Activated naive CD4-positive, alpha-beta T cell treated with Interleukin-2 at 50 U/mL for 16 hours (primary cell): ENCODE measurements at places on chromosomes 5 and 9.

DNA sequence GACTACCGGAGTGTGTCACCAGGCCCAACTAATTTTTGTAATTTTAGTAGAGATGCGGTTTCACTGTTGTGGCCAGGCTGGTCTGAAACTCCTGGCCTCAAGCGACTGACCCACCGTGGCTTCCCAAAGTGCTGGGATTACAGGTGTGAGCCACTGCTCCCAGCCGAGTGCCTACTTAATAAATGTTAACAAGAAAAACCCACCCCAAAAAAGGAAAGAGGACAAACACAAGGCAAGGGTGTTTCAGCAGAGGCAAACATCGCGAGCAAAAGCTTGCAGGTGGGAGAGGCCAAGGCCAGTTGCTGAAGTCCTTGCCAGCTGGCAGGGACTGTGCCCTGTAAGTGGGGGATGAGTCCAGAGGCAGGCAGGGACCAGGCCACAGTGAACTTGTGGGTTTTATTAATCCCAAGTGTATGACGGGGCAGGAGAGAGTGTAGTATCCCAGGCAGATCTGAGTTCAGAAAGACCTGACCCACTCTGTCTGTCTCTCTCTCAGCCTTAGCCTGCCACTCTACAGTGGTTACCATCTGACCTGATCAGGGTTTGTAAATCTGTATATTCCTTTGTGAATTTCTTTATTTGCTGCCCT is 6.4 kb upstream of the FPGS start:
- DNase-seq = no peak

DNA sequence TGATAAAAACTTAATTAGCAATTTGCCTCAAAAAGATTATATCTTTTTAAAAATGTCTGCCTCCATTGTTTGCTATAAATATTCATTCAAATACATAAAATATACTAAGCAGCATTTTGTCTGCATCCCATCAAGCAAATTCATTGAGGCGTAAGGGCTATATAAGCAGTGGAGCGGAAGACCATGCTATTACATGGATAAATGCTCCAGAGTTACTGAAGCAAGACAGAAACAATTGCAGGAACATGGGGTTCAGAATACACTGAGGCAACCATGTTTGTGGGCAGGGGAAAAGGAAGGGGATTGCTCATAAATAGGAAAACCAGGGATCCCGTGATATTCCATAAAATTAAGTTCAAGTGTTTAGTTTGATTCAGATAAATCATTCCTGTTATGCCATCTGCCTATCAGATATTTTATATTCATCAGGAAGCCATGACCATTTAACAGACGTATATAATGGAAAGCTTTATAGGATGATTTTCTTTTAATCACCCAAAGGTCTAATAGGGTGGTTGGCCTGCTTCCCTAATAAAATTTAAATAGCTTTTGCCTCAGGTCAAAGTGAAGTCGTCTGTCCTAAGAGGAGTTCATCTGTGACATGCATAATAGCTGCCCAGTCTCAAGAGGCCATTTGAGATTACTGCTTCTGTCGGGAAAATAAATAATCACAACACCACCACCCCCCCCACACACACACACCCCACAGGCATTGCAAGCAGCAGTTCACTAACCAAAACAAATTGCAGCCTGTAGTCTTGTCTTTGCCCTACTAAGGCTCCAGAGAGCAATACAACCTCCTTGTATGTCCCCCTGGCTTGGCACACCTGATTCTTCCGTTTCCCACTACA is 105.2 kb downstream of the RASEF start:
- DNase-seq = no peak

- no peak for DNase-seq
Measured at GRCh38 chr5:98076501-98076900, 697.0 kb upstream of the RGMB start.

GRCh38 chr5:126454081-126454480 is 30.9 kb downstream of the GRAMD2B start:
- no peak for DNase-seq

DNA sequence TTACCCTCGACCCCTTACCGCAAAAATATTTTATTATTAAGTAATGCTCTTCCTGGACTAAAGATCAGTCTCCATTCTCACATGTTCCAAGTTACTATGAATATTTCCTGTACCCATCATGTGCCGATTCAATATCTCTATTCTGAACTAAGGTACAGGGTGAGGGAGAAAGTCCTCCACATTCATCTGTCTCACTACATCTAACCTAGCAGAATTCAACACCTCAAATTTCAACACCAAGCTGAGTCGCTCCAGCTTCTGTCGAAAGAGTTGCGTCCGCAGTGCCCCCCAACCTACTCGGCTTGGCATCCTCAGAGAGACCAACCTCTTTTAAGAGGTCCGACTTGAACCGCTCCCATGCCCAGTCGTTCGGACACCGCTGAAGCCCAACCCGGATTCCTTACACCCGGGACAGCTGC is 1.0 kb downstream of the CERT1 start:
- DNase-seq = no peak

- no peak for DNase-seq
Measured at GRCh38 chr5:58738336-58738735, 155.5 kb downstream of the RAB3C start.

- DNase-seq = no peak
Measured at GRCh38 chr5:127340606-127341005, 50.0 kb downstream of the MEGF10 start.

GRCh38 chr5:3734632-3735031 is 139.0 kb downstream of the IRX1 start:
- DNase-seq = no peak

- no peak for DNase-seq
Measured at GRCh38 chr9:79020276-79020675, 551.5 kb upstream of the TLE4 start.

- no peak for DNase-seq
Measured at GRCh38 chr5:120454094-120454798, 9.9 kb upstream of the PRR16 start.

DNA sequence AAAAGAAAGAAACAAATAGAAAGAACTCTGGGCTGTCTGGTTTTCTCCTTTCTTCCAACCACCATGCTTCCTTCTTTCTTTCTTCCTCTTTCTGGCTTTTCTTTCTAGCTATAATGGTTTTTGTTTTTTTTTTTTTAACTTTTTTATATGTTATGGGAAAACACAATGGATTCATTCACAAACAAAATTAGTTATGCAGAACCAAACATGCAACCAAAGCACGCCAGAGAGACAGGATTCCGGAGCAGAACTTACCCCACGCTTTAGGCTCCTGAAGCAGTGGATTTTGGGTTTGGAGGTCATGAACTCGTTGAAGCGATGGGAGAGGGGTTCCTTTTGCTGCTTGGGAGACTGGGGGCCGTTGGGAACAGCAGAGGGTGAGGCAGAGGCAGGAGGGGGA is 88.3 kb downstream of the USP20 start:
- DNase-seq = no peak

DNA sequence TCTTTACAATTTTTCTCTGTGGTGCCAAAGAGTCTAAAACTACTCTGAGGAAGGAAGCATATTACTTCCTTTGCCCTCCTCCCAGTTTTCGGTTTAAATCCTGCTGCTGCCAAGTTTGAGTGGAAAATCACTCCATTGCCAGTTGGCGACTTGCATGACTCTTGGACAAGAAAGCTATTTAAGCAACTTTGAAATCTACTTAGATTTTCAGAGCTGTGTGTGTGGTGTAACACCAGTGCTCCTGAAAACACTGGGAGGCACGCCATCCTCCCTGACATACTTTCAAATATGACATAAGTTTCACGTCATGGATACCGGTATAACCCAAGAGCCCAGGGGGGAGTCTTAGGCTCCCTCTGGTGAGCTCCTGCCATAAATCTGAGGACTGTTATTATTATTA is 83.5 kb upstream of the RIOK2 start:
- no peak for DNase-seq

GRCh38 chr5:58999804-59000203 is 416.9 kb downstream of the RAB3C start:
- DNase-seq = no peak

DNA sequence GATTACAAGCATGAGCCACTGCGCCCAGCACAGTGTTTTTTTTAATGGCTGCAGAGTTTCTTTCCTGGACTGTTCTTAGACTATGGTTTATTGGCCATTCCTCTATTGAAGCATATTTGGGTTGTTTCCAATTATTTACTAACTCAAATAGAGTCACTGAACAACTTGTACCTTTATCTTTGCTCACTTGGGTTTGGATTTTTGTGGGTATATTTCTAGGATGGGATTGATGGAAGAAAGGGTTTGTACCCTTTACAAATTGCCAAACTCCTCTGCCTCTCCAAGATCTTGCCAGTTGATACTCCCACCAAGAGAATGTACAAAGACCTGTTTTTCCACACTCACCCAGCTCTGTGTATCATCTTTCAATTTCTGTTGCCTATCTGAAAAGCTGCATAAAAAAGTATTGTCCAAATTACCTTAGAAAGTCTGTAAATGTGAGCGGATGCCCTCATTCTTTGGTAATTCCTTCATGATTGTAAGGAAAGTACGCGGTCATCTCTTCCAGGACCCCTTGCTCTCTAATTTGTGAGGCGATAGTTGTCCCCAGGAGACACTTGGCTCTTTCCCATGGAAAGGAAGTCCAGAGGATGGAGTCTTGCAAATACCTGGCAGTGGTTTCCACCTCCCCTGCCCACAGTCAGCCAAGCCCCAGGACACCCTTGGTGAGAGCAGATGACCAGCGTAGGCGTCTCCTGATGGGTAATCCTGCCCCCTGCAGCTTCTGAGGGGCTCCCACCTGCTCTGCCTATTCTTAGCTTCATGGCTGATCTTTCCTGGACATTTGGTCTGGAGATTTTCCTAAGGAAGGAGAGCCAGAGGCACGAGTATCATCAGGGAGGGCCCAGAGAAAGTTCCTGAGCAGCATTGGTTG is 33.0 kb downstream of the ARHGEF37 start:
- DNase-seq = no peak

DNA sequence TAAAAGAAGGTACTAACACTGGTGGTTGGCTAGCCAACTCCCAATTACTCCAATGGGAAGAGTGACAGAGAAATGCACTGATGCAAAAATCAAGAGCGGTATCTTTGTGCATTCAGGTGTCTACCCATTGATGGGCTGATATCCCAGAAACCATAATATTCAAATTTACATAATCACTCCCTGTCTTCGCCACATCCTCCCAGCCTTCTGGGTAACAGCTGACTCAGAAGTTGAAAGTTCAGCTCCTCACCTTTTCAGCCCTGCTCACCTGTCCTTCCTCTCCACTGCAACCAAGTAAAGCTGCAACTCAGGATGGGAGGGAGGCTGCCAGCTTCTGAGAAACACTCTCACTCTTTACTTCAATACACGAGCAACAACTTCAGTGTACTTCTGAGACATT is 6.9 kb downstream of the SUSD1 start:
- no peak for DNase-seq

DNA sequence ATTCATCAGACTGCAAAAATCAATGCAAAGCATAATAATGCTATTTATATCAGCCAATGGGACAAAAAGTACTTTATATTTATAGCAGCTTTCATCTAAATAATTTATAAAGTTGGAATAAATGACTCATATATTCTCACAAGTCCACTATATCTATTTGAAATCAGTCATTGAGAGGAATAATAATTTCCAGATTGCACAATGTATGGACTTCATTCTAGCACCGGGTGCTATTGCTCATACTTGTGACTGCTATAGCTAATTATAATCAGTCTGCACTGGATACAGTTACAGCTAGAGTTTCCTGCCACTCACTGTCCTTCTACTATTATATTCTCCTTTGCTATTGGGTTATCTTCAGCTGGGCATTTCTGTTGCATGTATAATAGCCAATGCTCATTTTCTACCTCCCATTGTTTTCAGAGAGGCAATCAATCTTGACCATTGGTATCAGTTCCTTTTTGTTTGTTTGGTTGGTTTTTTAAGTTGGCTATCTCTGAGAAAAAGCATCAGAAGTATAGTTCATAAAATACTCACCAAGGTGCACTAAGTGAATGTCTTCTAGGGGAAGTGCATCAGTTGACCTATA is 1.9 kb downstream of the CDH18 start:
- DNase-seq = no peak

- peak; percentile 46 for DNase-seq
Measured at GRCh38 chr9:129580211-129580915, 40.5 kb downstream of the C9orf50 start.

DNA sequence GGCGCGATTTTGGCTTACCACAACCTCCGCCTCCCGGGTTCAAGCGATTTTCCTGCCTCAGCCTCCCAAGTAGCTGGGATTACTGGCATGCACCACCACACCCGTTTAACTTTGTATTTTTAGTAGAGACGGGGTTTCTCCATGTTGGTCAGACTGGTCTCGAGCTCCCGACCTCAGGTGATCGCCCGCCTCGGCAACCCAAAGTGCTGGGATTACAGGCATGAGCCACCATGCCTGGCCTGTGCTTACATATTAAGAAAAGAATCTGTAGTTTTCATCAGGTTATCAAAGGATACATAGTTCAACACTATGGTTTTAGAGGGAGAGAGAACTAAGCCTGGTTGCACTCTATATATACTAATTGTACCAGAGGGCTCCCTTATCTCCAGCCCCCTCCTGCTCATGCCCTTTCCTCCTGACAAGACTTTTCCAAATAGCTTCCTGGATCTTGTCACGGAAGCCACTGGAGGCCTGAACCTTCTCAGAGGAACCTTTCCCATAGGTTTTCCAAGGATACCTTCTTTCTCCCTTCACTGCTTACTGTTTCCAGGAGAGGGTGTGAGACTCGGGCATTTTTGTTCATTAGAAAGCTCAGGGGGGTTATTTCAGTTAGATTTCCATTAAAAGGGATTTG is 53.1 kb downstream of the SLC44A1 start:
- no peak for DNase-seq

DNA sequence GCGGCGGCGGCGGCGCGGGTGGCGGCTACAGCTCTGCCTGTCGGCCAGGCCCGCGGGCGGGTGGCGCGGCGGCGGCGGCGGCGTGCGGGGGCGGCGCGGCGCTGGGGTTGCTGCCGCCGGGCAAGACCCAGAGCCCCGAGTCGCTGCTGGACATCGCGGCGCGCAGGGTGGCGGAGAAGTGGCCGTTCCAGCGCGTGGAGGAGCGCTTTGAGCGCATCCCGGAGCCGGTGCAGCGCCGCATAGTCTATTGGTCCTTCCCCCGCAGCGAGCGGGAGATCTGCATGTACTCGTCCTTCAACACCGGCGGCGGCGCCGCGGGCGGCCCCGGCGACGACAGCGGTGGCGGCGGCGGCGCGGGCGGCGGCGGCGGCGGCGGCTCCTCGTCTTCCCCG is 296 bp downstream of the ZSWIM6 start:
- DNase-seq = no peak

DNA sequence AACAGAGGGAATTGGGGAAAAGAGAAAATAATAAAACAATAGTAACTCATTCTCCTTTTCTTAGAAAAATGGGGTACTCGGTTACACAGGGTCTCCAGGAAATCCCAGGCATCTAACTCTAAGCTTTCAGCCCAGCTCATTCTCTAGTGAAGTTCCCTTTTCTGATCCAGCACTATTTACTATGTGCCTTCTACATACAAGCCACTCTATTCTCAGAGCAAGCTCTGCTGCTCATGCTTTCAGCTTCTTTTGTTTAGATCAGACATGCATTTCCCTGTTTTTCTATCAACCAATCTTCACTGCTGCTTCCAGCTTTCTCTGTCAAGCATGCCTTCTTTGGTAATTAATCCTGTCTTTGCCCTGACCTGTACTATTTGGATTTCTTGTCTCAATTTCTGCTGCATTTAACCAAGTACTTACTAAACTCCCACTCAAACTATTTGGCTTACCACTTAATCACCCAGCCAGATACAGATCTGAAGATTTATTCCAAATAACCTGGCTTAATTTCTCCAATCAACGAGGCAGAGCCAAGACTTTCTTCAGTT is 25.3 kb downstream of the OSMR start:
- no peak for DNase-seq

- no peak for DNase-seq
Measured at GRCh38 chr9:4155221-4156026, 144.4 kb downstream of the GLIS3 start.
